ENCODE measurements at places on chromosomes 7 and 10.

- no peak for DNase-seq
These were observed 166.9 kb downstream of the GLI3 start for GRCh38 chr7:42070068-42070467.

GRCh38 chr10:60604342-60604741 is 173.9 kb upstream of the CDK1 start:
- DNase-seq, result no peak

DNA sequence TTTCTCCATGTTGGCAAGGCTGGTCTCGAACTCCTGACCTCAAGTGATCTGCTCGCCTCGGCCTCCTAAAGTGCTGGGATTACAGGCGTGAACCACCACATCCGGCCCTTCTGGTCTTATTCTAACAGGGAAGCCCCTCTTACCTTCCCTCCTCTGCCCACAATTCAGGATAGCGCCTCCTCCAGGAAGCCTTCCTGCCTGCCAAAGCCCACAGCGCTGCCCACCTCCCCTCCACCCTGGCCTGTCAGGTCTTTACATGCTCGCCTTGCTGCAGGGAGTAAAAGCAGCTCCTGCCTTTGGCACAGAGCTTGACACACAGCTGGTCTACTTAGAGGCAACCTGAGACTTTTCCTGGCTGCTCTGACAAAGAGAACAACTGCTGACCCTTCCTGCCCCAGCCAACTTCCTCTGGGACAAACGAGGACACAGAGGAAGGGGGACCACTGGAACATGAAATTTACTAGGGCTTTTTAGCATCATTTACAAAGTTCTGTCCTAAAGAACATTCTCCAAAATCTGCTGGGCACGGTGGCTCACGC is 13.2 kb downstream of the MLXIPL start:
- no peak for DNase-seq

GRCh38 chr7:66319407-66319979 is 114.4 kb downstream of the TPST1 start:
- DNase-seq, result no peak

DNA sequence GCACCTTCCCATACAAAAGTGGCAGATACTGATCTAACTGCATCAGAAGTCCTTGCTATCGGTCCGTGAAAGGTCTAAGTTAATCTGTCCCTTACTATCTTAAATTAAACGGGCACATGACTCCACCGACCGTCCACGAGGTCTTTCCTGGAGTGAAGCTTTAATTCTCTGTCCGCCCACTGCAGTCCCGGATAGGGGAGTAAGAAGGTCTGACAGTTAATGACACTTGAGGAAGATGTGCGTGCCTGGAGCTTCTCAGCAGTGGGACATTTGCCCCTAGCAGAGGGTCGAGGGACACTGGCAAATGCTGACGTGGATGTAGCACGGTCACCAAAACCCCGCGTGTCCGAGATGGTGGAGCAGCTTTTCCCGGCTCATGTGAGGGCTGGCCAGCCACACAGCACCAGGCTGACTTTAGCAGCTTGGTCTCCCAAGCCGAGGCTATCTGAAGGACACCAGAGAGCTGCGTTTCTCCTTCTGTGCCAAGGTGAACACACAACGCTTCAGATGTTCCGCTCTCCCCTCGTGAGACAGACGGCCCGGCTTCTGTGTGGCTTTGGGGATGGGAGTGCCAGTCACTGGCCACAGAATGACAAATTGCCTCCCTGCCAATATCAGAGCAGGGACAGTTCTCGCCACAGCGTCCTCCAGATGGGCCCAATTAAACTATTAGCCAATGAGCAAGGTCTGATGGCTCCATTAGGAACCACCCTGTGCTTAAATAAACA is 86.6 kb downstream of the ADARB2 start:
- no peak for DNase-seq

DNA sequence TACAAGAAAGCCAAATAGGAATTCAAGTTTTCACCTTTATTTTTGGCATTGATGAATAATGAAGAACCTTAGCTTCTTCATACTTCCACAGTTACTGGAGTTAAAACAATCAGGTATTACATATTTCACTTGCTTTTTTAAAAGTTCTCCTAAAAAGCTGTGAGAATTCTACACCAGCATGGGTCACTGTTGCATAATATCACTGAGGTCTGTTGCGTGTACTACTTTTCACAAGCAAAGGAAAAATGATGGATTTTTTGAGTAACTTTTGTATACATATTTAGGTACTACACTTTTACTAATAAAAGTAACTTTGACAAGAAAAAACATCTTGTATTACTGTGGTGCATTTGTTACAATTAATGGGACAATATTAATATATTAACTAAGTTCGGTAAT is 15.2 kb downstream of the FAM24B start:
- no peak for DNase-seq

DNA sequence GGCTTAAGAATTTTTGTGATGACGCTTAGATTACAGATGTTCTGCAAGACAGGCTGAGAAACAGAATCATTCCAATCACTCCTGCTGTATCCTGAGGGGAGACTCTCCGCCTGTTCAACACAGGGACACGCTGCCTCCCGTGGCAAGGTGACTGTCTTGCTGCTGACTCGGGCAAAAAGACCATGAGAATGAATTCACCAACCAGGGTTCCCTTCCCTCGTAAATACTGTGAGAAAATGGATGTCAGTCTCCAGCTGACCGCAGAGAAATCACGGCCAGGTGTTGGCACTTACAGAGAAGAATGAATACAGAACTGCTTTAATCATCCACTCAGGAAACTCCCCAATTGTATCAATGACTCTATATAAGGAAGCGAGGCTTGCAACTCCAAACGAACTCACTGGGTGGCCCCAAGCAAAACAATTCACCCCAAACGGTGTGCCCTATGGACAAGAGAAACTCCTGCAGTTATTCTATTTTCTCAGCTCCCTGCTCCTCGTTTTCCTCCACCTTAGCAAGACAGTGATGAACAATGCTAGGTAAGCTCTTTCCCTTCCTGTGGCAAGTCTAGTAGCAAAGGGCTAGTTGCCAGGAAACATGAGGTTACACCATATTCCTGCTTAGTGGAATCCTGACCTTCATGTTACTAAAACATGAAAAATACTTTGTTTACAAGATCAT is 22.8 kb downstream of the GNA12 start:
- DNase-seq, result no peak

GRCh38 chr7:6442114-6442513 is 5.6 kb downstream of the DAGLB start:
- no peak for DNase-seq

DNA sequence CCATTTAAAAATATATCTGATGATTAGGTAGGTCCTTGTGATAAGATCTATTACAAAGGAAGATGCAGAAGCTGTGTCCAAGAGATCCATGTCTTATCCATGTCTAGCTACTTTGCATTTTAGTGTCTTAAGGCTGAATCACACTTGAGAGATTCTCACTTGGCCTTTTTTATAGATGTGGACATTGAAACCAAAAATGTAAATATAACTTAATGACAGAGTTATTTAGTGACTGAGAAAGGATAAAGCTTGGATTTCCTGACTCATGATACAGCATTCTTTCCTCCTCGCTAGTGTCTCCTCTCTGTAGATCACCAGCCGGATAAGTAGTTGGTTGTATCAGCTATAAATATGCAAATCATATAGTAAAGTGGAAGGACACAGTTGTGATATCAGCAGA is 23.3 kb downstream of the INHBA start:
- no peak for DNase-seq

DNA sequence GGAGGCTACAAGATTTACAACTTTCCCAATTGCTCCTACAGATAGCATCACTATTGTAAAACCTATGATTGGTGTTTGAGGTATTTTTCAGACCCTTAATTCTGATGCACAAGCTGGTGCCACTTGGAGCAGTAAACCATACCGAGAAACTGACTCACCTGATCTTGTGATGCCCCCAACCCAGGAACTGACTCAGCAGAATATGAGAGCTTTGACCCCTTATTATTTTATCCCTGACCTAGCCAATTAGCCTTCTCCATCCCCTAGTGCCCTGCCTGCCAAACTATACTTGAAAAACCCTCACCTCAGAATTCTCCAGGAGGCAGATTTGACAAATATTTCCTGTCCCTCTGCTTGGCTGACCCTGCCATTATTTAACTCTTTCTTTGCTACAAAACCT is 585.9 kb upstream of the GHITM start:
- no peak for DNase-seq

DNA sequence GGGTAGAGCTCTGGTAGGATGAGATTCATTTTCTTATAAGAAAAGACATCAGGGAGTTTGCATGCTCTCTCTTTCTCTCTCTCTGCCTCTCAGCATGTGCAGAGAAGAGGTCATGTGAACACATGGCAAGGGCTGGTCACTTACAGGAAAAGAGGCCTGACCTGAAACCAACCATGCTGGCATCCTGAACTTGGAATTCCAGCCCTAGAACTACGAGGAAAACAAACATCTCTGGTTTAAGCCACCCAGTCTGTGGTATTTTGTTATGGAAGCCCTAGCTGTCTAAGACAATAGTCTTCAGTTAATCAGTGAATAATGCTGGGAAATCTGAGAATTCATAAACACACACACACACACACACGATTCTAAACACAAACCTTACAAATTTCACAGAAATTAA is 1104.2 kb upstream of the LRRN3 start:
- DNase-seq, result no peak

DNA sequence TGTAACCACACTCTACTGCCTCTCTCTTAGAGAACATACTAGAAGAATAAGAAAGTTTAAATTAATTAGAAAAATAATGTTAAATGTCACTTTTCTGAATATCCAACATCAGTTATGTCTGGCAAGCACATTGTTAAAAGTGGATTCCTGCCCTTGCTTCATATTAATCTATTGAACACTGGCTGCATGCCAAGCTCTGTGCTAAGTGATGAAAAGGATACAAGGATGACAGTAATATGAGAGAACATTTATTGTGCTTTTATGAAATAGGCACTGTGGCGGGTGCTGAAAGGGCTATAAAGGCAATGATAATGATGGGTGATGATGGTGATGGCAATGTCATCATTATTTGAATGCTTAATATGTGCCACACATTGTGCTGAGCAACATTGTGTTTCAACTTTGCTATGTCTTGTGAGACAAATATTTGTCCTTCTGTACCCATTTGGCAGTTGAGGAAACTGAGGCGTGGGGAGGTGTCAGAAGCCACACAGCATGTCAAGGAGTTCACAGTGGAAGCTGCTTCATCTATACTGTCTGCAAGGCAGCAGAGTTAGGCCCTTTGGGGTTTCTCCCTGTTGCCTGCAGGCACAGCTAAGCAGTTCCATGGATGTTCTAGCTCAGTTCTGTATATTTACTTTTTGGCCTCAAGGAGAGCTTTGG is 64.2 kb upstream of the RAPGEF5 start:
- DNase-seq, result no peak

DNA sequence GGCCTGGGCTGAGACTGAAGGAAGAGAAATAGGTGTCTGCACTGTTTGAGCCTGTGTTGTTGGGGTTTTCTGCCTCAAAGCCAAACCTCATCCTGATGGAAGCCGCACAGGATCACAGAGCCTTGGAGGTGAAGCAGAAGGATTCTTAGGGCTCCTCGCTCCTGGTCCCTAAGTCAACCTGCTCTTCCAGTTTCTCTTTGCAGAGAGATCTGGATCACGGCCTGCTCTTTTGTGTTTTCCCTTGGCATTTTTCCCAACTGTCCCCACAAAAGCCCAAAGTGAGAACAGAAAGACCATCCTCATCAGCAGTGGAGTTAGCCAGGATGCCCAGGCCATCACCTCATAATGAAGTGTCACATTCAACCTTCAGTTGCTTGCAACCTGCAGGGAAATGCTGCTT is 20.3 kb upstream of the PPIA start:
- no peak for DNase-seq

DNA sequence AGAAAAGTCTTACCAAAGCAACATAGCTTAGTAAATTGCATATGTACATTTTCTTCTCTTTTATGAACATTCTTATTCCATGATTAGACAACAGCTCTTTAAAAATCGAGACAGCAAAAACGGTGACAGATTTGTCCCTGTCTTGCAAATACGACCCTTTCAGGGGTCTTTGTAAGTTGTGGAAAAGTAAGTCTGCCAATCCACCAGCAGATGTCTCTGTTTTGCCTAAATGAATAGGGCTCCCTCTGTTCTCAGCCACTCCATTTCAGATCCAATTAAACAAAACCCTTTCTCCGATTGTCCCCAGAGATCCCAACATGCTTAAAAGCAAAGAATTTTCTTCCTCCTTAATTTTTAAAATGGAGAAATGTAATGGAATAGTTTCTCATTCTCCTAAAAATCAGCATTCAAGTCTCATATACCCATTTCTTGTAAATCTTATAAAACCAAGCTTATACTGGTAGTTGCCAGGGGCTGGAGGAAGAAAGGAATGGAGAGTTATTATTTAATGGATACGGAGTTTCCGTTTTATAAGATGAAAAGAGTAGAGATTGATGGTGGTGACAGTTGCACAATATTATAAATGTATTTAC is 61.0 kb upstream of the NFE2L3 start:
- DNase-seq, result no peak

GRCh38 chr7:157676001-157676400 is 339.2 kb downstream of the DNAJB6 start:
- no peak for DNase-seq

DNA sequence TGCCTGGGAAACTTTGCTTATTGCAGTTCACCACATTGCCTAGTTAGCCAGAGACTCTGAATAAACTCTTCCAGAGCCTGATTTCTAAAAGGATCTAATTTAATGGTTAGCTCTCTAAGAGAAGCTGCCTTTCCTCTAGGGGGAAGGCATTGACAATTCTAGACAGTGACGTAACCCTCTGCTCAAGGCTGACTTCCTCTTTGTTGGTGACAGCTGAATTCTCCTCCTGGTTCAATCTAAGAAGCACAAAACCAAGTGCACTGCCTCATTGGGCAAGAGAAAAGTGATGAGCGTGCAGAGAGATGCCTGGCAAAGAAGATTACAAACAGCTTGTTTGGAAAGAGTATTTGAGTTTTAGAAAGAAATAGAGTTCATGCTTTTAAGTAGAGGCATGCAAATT is 102.7 kb downstream of the MACC1 start:
- no peak for DNase-seq

- no peak for DNase-seq
These were observed 109.9 kb downstream of the JCAD start for GRCh38 chr10:29949411-29950011.

GRCh38 chr7:157615852-157616251 is 279.0 kb downstream of the DNAJB6 start:
- DNase-seq, result no peak

- DNase-seq, result no peak
These were observed 7.4 kb upstream of the LAMB1 start for GRCh38 chr7:108010377-108010776.

DNA sequence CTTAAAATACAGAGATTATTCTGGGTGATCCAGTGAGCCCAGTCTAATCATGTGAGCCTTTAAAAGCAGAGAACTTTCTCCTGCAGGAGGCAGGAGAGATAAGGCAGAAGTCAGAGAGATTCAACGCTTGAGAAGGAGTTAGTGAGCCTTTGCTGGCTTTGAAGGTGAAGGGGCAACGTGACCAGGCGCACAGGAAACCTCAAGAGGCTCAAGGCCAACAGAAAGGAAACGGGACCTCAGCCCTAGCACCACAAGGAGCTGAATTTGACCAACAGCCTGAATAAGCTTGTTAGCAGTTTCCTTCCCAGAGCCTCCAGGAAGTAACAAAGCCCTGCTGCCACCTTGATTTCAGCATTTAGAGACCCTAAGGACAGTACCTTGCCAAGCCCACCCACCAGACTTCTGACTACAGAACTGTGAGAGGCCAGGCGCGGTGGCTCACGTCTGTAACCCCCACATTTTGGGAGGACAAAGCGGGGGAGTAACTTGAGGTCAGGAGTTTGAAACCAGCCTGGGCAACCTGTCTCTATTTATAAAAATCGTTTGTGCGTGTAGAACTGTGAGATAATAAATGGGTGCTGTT is 87.3 kb upstream of the KAT6B start:
- peak; percentile 11 for DNase-seq

Measured in stimulated activated CD8-positive, alpha-beta memory T cell treated with anti-CD3 and anti-CD28 coated beads, Interleukin-15, amount 100 ng/mL, for 48 hours (primary cell).